ENCODE measurements at places on chromosomes 1 and 21.

GRCh38 chr1:159436469-159436868 lies 3.1 kb upstream of the OR10J1 start:
- no peak for DNase-seq

- no peak for DNase-seq
These were observed 25.6 kb downstream of the SLC45A1 start for GRCh38 chr1:8343464-8344001.

DNA sequence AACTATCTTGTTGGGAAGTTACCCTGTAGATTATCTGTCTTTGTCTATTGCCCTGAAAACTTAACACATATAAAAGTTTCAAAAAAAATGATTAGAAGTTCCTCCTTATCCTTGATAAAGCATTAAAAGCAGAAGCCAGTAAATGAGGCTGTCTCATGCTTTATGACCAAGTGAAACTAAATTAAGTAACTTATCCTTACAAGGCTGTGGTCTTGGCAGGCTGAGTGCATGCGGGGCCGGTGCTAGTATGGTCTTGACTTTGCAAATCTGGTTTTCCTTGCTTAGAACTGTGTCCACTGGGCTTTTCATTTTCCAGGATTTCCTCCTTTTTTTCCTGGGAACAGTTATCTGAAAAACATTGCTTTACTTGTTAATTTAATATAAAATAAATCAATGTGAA lies 43.1 kb downstream of the PCNX2 start:
- no peak for DNase-seq

DNA sequence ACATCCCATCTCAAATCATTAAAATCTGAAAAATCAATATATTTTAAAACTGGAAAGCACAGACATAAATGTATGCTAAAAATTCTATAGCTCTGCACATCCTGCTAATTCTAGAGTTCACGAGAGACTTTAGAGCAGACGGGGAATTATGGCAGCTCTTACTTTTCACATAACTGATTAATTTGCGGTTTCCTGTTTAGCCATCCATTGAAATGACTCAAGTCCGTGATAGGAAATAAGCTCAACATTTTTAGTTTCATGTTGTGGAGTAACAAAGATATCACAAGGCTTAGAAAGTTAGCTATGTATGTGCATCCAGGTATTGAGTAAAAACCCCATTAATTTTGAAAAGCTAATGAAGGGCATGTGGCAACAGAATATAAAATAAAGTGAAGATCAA lies 123.2 kb downstream of the SMYD2 start:
- no peak for DNase-seq

GRCh38 chr1:228752675-228753265 lies 17.5 kb downstream of the RHOU start:
- DNase-seq = no peak

DNA sequence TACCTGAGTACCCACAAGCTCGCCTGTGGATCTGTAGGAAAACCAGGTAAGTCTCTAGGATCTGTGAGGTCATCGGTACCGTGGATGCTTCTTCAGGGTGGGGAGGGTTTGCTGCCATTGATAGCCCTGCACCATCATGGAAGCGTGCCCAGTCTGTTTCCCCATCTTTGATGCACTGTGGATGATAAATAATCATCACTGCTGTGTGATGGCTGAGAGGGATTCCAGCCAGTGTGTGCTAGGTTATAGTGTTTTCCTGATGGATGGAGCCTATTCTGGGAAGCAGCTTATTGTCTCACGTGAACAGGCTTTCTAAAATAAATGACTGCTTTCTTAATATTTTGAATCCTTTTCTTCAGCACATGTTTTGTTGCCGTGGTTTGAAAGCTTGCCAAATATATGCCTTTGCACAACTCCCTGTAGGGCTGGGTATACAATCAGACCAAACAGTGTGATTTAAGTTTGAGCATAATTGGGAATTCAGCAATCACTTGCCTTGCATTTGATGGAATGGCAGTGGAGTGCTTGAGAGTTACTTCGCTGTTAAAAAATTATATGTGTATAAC lies 113.8 kb downstream of the CAMTA1 start:
- DNase-seq = no peak

DNA sequence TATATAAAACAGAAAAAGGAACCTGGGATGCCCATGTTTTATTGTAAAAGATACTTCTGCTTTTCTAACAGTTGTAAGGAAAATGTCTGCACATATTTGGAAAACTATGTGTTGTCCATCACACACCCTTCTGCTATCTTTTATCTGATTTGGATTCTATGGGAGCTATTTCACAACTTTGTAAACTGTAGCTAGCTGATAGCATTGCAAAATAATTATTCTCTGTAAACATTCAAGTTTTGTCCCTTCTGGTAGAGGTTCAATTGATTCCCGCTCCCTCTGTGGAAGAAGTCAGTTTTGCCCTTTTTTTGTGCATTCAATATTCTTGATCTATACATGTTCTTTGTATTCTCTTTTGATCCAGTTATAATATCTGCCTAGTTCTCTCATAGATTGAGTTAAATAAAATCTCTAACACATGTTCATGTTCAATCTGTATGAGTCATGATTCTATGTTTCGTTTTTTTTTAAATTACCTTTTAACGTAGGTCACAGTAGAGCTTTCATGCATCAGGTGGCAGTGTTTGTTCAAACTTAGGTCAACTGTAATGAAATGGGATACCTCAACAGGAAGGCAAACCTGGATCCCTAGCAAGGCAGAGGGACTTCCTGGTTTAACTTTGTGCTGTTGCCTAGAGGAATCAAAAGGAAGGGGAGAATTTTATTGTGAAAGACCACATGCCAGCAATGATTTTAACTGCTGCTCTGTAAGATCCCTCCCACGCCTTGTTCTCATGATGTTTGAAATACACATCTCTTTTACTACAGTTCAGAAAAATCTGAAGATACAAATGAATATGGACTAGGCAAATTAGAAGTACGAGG lies 26.0 kb upstream of the BCL9 start:
- no peak for DNase-seq

GRCh38 chr1:100584761-100585745 lies 47.1 kb downstream of the GPR88 start:
- DNase-seq = no peak

GRCh38 chr1:200332716-200333115 lies 77.1 kb downstream of the ZNF281 start:
- DNase-seq = no peak

DNA sequence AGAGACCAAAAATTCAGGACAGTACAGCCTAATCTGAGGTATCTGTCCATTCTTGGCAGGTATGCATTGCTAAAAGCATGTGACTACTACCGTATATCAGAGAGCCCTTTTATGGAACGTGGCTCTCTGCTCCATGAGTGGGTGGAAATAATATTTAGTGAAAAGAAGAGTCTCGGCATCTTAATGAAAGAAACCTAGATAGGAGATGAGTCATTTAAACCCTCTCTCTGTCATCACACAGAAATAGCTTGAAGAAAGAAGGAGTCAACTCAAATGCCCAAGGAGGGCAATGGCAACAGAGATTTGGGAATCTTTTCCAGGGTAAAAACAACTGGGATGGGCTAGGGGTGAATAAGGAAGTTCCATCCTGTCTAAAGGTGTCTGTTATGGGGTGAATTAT lies 528.2 kb downstream of the SMYD3 start:
- DNase-seq = no peak

- DNase-seq = no peak
These were observed 71.8 kb upstream of the ECE1 start for GRCh38 chr1:21362096-21362495.

DNA sequence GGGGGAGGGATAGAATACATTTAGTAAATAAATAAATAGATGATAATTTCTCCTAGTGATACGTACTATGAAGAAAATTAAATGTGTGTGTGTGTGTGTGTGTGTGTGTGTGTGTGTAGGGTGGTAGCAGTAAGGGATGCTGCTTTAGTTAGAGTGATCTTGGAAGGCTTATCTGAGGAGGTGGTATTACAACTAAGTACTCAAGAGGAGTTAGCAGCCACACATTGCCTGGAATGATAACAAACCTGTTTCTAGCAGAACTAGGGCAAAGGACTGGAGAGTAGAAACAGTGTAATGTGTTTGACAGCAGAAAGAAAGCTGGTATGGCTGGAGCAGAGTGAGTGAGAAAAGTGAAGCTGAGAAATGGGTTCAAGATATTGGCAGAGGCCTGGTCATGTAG lies 58.3 kb upstream of the FASLG start:
- no peak for DNase-seq

GRCh38 chr1:50453266-50453665 lies 30.0 kb upstream of the DMRTA2 start:
- DNase-seq = no peak

DNA sequence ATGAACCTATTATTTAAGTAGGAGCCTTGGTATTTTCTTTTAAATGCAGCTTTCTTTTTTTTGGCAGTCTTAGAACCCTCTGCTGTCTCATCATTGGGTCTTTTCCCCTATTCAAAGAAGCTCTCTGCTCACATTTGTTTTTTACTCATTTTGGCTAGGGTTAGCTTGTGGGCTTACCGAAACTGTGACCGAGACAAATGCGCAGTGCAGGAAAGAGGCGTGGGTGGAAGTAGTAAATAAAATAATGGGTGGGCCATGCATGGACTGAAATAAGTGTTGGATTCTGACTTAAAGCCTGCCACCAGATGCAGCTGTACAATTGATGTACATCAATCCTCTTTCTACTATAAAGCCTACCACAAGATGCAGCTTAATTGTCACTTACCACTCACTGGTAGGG lies 14.7 kb downstream of the XPR1 start:
- DNase-seq = no peak

DNA sequence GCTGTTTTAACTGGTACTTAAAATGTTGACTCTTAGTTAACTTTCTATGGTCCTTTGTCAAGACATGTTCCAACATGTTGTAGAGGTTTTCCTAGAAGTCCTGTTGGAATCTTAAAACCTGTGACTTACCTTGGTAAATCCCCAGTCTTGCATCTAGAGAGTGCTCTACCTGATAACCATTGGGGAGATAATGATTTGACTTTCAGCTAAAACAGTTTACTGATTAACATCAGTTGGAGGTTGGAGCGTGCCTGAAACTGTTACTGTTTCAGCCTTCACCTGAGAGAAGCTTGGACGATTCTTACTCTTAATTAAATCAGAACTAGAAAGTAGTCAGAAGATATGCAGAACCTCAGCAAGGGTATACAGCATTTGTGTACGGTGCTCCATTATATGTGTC lies 8.8 kb downstream of the MDM4 start:
- DNase-seq = no peak

DNA sequence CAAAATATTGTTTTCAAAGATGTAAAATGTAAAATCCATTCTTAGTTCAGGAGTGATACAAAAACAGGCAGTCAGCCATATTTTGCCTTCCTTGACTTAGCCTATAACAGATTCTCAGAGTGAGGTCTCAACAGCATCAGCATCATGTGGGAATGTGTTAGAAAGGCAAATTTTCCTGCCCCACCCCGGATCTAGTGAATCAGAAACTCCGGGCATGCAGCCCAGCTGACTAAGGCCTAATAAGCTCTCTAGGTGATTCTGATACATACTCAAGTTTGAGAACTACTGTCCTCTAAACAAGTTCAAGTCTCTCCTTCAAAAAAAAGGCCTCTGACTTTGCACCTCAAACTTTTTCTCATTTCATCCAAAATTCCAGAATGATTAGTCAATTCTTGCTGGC lies 46.9 kb upstream of the PRRC2C start:
- DNase-seq = no peak

All from stimulated activated CD8-positive, alpha-beta memory T cell treated with anti-CD3 and anti-CD28 coated beads, Interleukin-7, amount 100 ng/mL, for 1 hour (primary cell).